Vagina (tissue), 2 donors: ENCODE measurements at places on chromosomes 4 and X.

DNA sequence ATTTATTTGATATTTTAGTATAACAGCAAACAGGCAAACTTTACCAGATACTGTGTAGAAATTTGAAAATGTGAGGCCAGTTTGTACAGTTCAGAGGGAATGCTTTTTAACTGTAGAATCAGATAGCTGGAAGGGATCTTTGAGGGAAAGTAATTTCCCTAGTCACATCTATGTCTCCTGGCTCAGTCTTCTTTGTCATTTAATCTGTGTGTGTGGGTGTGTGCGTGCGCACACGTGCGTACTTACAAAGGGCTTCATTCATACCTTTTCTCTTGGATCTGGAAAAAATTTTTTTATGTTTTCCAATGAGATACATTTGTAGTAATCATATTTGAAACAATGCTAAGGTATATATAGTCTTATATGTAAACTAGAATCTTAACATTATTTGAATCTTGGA, 44.6 kb downstream of the IL13RA1 start:
- DNase-seq: no peak

DNA sequence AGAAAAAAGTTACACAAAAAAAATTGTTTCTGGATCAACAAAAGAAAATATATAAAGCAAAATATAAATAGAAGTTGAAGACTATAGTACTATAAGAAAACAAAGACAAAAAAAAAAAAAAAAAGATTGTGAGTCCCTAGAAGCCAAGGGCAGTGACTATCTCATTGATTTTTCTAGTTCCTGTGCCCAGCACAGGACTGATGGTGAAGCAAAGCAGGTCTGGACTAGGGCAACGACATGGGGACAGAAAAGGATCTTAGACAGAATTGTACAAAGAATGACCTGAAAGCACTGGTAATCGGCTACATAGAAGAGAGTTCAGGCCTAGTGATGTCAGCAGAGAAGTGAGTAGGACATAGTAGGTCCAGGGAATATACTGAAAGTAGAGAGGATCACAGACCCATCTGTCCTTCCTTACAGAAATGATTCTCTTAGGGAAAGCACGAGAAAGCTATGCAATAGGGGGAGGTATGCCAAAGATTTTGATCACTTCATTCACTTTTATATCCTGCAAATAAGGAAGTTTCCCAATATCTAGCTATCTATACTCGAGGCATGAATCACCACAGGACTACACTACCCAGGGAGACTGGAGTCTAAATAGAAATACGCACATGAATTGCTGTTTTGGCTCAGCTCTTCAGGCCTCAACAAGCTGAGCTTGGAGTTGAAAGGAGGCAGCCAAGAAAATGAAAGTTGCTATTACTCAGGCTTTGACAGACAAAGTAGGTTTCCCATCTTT, 230.9 kb upstream of the GPC4 start:
- DNase-seq: no peak

GRCh38 chr4:72378901-72379300, 190.1 kb downstream of the ADAMTS3 start:
- DNase-seq: no peak

DNA sequence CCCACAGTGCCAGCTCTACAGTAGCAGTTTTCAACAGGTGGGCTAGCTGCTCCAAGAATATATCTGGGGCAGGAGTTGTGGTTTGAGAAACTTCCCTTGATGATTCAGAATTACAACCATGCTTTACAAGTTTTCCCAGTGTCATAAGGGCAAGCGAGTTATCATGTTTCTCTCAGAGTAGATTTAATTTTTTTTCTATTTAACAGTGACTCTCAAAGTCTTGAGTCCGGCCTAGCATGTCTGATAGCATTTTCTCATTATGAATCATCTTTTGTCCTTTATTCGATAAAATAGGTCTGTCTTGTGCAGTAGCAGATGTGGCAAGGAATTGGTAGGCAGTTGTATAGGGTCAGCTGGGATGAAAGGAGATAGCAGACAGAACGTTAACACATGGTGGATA, 62.2 kb upstream of the SPANXD start:
- DNase-seq: no peak

DNA sequence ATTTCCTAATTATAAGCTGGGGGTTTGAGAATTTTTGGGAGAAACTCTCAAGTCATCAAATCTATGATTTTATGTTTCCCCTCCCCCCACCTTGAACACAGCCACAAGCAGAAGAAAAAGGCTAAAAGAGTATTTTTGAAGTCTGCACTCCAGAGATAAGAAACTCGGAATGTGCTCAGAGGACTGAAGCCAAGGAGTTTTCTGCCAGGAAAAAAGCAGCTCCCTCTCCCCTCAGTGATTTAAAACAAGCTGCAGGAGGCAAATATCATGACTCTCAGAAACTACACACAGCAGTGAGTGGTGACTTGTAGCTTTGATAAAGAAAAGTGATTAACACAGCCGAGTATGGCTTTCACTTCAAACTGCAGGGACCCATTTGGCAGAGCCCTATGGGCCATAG, 800.2 kb upstream of the FTHL17 start:
- DNase-seq: no peak

DNA sequence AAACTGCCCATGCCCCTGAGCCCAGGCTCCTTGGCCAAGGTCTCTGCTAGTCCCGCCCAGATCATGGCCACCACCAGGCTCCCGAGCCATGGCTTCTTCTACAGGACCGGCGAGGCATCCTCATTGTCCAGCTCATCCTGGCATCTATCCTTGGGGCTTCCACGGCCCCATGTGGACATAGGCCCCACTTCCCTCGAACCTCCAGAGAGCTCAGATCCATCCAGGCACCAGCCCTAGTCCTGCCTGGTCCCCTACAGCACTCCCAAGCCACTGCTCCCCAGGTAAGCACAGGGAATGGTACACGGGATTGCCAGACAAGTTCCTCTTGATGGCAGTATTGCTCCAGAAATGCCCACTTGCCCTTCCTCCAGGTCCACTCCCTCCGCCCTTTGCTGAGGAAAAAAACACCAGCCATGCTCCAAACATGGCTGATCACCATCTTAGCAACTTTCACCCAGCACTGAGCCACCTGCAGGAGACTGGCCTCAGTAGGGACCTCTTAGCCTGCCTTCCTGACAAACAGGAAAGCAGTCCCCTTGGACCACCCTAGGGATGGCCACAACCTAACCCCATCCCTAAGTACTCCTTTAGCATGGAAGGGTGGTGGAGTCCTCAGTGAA, 272.1 kb upstream of the AGTR2 start:
- no peak for DNase-seq

DNA sequence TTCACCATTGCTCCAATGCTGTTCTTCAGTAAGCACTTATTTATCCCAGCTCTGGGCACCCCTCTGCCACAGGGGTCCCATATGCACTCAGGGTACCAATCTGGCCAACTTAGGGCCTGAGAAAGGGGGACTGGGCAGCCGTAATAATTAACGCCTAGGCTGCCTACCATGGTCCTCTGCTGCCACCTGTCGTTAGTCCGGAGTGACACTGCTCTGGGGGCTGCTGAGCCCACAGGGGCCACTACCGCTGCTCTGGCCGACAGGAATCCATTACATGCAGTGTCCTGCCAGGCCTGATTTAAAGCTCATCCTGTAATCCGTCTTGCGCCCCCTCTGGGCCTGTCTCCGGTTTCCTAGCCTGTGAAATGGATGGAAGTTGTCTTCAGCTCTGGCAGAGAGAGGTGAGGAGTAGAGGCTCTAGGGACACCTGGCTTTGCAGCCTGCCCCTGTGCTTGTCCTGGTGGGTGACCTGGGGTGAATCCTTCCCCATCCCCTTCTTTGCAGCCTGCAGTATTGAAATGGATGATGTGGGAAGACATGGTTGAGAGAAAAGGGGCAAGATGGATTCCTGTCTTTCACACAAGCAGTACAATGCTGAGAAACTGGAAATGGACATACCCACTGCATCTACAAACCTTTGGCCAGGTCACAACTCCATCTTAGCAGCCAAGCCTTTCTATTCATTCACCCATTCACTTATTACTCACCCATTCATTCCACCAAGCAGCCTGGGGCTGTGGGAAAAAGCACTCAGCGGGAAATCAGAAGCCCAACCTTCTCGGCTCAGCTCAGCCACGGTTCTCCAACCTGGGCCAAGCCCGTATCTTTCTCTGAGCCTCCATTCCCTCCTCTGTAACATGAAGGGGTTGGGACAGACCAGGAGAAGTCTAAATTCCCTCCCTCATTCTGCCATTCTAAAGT, 116.3 kb upstream of the NALF2 start:
- DNase-seq: peak; percentile 93
